ENCODE measurements at places on chromosomes 1 and 21.
A peak's percentile ranks its signal among the peaks of the same experiment; 100 is the strongest.

DNA sequence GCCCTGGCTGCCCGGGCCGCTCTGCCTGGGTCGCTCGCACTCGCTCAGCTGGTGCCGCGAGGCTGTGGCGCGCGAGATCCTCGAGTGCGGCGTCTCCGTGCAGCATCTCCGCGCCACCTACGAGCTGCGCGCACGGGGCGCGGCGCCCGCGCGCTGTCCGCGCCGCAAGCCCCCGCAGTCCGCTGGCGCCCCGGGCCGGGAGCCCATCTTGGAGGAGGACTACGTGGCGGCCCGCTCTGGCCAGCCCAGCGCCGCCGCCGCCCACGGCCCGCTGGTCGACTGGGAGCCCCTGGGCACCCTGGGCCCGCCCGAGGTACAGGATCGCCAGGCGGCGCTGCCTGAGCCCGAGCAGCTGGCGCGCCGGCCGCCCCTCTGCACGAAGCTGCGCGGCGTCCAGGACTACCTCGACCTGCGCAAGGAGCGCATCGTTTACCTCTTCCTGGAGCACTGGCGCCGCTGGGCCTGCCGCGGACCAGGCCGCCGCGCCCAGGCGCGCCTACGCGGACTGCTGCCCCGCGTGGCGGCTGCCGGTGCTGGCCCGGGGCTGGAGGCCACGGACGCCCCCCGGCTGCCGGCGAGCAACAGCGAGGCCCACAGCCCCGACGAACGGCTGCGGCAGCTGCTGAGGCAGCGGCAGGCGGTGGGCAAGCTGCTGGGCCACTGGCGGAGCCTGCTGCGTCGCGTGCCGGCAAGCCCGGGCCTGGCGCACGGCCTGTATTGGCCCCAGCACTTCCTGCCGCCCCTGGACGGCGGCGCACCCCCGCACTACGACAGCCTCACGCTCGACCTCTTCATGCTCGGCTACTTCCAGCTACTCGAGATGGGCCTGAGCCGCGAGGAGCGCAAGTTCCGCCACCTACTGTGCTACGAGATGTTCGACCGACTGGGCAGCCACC lies 10.9 kb downstream of the TNFRSF25 start:
- no peak for DNase-seq

DNA sequence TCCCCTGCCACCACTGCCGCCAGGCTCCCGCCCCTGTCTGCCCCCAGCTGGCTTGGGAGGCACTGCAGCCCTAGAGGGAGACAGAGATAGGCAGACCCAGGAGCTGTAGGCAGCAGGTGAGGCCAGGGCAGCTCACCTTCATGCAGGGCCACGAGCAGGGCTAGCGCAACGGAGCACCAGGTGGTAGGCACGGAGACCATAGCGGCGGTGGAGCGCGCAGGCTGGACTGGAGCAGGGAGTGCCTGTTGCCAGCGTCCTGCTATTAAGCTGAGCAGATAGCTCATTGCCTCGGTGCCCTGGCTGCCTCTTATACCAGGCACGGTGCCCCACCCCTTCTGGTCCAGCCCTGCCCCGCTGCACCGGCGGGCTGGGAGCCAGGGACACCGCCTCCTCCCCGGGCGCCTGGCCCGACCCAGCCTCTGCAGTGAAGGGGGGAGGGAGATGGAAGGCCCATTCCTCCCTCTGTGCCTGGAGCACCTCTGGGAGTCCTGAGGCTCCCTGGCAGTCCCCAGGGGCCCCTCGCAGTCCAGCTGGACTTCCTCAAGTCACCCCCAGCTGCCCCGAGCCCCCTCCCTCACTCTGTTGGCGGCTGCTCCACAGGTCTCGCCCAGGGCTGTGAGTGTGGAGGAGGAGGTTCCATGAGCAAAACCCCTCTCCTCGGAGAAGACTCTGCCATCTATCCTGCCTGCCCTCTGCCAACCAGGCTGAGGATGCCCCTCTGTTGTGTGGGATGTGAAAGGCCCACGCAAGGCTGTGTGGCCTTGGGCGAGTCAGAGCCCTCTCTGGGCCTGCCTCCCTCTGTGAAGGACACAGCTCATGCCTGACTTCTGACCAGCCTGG lies at the start of gene EDN2:
EDN2 (minus strand) TSS at position 282 of the 840 bp plus-strand sequence; CDS start at position 200, 82 bp downstream.
- DNase-seq = no peak

DNA sequence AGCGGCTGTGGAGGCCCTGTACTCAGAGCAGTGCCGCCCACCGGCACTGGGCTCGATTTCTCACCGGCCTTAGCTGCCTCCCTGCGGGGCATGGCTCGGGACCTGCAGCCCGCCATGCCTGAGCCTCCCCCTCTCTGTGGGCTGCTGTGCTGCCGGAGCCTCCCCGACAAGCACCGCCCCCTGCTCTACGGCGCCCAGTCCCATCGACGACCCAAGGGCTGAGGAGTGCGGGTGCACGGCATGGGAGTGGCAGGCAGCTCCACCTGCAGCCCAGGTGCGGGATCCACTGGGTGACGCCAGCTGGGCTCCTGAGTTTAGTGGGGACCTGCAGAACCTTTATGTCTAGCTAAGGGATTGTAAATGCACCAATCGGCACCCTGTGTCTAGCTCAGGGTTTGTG lies 5.2 kb upstream of the SOD1 start:
- DNase-seq = no peak

DNA sequence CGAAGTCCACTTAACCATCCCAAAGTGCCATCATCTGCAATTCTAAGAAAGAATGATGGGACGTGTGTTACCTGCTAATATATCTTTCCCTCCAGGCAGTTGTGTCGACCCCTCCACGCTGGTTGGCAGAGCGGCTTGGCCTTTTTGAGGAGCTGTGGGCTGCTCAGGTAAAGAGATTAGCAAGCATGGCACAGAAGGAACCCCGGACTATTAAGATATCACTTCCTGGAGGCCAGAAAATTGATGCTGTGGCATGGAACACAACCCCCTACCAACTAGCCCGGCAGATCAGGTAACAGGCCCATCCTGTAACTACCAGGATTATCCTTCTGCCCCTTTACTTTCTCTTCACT lies 520 bp downstream of the TARS2 start:
- DNase-seq = no peak

DNA sequence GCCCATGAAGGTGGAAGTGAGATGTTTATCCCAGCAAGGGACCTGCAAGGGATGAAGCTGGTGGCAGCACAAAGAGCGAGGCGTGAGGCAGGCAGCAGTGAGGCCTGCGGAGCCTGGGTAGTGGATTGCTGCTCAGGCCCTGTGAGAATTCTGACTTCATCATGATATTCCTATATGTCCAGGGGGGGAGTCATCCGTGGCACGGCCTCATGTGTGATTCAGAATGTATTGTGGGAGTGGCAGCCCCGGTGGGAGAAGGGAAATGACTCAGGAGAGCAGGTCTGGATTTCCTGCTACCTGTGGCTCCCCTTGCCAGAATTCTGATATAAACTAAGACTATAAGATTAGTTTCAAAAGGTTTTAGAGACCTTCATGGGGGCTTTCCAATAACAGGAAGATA lies 240.9 kb downstream of the CAMTA1 start:
- no peak for DNase-seq

GRCh38 chr1:66445492-66446181 lies 88.3 kb upstream of the SGIP1 start:
- no peak for DNase-seq

- peak; percentile 5 for DNase-seq
These were observed 71.4 kb downstream of the USP1 start for GRCh38 chr1:62508187-62508758.

DNA sequence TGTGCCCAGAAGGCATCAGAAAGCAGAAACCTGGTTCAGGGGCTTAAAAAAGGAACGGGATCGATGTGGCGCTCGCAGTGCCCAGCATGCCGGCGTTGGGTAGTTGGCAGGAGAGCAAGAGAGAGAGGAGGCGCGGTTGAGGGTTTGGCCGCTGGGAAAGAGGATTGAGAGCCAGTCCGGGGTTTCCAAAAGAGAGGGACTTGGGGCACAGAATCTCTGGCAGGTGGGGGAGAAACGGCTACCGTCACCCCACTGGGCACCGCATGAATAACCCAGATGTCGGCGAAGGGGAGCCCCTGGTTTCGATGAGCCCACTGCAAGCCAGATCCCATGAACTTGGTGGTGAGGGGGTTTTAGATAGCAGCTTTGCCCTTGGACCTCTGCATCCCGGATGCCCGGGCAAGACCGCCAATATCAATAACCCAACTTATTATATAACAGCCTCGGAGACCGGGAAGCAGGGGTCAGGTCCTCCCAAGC lies 60.4 kb upstream of the ACOT11 start:
- DNase-seq = no peak

DNA sequence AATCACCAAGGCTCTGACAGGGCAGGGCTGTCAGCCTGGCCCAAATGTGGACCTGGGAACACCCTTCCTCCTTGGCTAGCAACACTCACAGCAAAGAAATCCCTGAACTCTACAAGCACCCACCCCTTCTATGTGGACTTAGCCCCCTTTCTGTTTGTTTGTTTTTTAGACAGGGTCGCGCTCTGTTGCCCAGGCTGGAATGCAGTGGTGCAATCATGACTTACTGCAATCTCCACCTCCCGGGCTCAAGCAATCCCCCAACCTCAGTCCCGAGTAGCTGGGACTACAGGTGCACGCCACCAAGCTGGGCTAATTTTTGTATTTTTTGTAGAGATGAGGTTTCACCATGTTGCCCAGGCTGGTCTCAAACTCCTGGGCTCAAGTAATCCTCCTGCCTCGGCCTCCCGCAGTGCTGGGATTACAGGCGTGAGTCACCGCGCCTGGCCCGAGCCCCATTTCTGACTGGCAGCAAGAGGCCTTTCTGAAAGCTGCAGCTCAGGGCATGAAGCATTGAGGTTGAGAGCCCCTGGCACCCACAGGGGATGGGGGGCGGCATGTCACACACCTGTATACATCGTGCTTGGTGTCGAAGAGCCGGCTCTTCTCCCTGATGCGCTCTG lies 16.2 kb downstream of the RIPK4 start:
- no peak for DNase-seq

DNA sequence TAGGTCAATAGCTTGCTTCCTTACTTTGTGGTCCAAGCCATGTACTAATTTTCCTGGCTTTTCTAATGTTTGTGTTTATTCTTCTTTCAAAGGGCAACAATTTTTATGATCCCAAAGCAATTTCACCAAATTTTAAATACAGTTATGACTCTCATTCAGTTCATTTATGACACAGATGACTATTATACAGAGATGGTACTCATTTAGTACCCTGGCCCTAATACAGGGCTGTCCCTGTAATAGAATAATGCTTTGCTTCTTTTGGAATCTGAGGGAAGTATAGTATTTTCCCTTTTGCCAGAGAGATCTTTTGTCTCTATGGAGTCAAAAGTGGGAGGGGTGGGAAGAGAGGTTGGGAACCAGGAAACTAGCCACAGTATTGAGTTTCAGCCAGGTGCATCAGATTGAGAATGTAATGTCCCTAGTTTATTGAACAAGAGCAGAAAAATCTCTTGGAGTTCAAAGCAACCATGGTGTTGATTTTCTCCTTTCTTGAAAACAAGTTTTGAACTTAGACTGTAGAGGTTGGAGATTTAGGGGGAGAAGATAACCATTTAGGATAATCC lies 20.4 kb downstream of the DENND2D start:
- no peak for DNase-seq

- DNase-seq = peak; percentile 99
These were observed at the start of gene DUSP10 for GRCh38 chr1:221741703-221742554. TSS of gene DUSP10 (minus strand) at chr1:221742089. CDS start at chr1:221739744, 2,345 bp downstream.

GRCh38 chr1:98172578-98172977 lies 251.7 kb upstream of the DPYD start:
- no peak for DNase-seq

DNA sequence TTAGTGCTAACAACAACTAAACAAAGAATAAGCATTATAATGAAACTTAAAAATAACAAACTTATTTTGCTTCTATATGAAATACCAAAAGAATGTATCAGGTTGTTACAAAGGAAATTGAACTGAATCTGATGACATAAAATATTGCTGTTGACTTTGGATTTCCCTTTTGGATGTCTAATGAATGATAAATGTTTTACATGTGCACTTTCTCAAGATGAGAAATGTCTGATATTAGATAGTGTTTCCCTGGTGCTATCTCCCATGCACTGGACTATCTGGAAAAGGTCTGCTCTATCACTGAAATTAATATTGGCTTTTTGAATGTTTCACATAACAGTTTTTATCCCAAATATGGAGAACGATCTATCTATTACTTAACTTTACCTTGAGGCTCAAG lies 179.9 kb downstream of the HMCN1 start:
- no peak for DNase-seq

- no peak for DNase-seq
These were observed at the start of gene USP25 for GRCh38 chr21:15729674-15730483. TSS of gene USP25 (plus strand) at chr21:15729982. CDS start at chr21:15730394, 412 bp downstream.

DNA sequence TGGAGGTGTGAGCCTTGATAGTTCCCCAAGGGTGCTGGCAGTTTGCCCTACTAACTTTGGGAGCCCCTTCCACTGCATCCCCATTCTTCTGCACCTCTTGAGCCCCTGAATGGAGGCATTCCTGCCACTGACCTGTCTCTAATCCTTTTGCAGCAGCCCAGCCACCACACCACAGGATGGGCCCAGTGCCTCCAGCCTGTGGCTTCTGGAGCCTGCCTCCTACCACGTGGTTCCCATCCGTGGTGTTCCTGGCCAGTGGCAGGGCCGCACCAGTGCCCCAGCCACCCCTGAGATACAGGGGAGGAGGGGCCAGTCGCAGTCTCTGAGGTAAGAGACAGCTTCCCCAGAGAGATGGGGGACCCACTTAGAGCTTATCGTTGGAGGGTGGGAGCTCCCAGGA lies 14.4 kb downstream of the INAVA start:
- DNase-seq = no peak

DNA sequence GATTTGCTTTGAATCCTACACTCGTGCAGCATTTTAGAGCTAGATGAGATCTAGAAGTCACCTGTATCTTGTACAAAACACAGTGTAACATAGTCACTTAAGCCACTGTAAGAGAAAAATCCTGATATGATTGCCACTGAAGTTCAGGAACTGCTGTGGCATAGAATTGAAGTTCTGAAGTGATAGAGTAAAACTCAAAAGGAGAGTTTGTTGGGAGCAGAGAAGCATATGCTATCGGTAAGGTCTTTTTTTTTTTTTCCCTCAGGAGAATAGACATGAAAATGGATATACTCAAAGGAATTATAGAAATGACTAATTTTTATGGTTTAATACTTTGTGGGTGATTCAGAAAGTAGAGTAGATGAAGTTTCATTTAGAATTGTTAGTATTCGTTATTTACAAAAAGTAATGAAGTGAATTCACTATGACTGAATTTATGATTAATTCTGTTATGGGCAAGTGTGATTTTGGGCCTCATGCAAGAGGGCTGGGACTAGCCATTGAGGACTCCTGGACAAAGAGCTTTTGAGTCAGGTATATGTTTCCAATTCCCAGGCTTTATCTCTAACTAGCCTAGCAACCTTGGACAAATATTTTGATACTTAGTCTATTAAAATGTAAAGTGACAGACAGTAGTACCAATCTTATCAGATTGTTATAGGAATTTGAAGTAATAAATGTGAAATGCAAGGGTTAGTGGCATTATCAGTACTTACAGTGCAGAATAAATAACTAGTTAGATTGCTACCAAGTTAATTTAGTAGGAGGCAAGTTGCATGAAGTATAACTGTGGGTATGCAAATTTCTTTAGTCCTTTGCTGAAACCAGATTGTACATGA lies 3.1 kb downstream of the KCTD3 start:
- DNase-seq = no peak

Data from AG04449 (cell line).